ENCODE measurements at places on chromosomes 2 and 18. TPM values are rescaled to one million over a fixed set of nuclear protein-coding genes. Genes with fewer than 3 reads are reported as not detected.
A peak's percentile ranks its signal among the peaks of the same experiment; 100 is the strongest.

Gene ANKRD23
- total RNA-seq: 15.2 TPM

Gene PSTPIP2
- total RNA-seq: 7.0 TPM

Gene PJVK
- total RNA-seq: 4.7 TPM

Gene CDKL4
- total RNA-seq: not detected

Gene EPHA4
- 12.0 TPM for total RNA-seq

DNA sequence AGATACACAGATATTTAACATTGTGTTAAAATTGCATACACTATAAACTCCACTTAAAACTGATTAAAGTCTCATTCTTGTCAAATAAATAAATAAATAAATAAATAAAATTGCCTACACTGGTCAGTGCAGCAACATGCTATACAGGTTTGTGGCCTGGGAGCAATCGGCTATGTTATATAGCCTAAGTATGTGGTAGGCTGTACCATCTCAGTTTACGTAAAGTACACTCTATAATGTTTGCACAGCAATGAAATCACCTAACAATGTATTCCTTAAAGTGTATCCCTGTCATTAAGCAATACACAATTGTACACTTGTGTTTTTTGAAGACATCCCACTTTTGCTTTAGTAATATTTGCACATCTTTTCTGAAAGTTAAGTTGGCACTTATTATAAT, 337.7 kb upstream of the SETBP1 start:
- no peaks in the 10 kb centered on the region for H3K4me1 ChIP-seq
- no peak overlapping the region for H3K4me3 ChIP-seq
- no peak for DNase-seq
- no peak overlapping the region for H3K27ac ChIP-seq
- no peaks in the 10 kb centered on the region for H3K36me3 ChIP-seq

- no peaks in the 10 kb centered on the region for H3K36me3 ChIP-seq
- DNase-seq: no peak
- H3K27me3 ChIP-seq: no peaks in the 10 kb centered on the region
- H3K27ac ChIP-seq: no peak overlapping the region
- H3K4me3 ChIP-seq: no peak overlapping the region
These were observed 183.4 kb downstream of the GALR1 start for GRCh38 chr18:77433076-77433475.

GRCh38 chr2:99819766-99820165, 322.6 kb downstream of the AFF3 start:
- no peaks in the 10 kb centered on the region for H3K4me1 ChIP-seq
- no peak for DNase-seq
- no peaks in the 10 kb centered on the region for H3K36me3 ChIP-seq

DNA sequence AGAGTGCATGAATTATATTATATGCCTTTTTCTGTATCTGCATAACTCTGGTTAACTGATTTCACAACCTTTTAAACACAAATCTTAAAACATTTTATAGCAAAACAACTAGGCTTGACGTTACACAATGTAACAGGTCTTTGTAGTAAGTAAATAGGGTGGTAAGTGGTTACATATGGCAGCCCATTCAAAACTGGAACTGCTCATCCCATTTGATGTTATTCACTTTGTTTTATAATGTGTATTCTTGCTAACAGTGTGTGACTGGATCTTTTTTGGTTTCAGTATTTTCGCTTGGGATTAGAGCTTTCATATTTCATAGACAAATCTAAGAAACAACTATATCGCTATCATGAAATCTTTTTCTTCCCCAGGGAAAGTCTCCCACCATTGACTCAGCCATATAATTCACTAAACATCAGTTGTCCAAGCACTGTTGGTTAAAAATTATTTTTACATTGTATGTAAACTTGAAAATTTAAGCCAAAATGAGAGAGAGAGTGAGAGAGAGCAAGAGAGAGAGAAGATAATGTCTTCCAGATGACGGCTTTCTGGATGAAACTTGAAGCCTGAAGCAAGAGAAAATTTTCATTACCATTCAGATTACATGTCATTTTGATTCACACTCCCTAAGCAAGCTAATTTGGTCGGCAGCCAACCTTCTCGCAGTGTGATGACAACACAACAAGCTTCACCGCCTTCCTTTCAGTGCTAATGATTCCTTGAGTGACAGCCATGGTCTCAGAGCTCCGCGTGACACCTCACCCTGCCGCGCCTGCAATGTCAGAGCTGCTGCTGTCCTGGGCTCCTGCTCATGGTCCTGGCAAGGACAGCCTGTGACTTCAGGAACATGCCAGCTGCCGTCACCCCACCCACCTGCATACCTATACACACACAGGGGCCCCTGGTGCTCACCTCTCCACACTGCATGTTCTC, 946.9 kb upstream of the SOX11 start:
- no peaks in the 10 kb centered on the region for H3K27me3 ChIP-seq
- no peak overlapping the region for H3K4me3 ChIP-seq
- no peak for DNase-seq

GRCh38 chr18:26978812-26979341, 113.4 kb upstream of the AQP4 start:
- H3K27ac ChIP-seq: no peak overlapping the region
- H3K27me3 ChIP-seq: no peaks in the 10 kb centered on the region
- no peak for DNase-seq
- H3K36me3 ChIP-seq: no peaks in the 10 kb centered on the region
- no peak overlapping the region for H3K4me3 ChIP-seq
- no peaks in the 10 kb centered on the region for H3K4me1 ChIP-seq

GRCh38 chr2:41234093-41234492, 782.2 kb upstream of the SLC8A1 start:
- no peaks in the 10 kb centered on the region for H3K27me3 ChIP-seq
- no peak overlapping the region for H3K27ac ChIP-seq

- no peak overlapping the region for H3K4me3 ChIP-seq
- no peak overlapping the region for H3K27ac ChIP-seq
- no peaks in the 10 kb centered on the region for H3K27me3 ChIP-seq
These were observed 103.3 kb downstream of the MDH1 start for GRCh38 chr2:63692002-63692606.

- no peaks in the 10 kb centered on the region for H3K27me3 ChIP-seq
- no peaks in the 10 kb centered on the region for H3K36me3 ChIP-seq
- no peaks in the 10 kb centered on the region for H3K4me1 ChIP-seq
- DNase-seq: no peak
- H3K4me3 ChIP-seq: no peak overlapping the region
- H3K27ac ChIP-seq: no peak overlapping the region
These were observed 100.3 kb downstream of the COL3A1 start for GRCh38 chr2:189074506-189074905.

- no peaks in the 10 kb centered on the region for H3K27me3 ChIP-seq
- H3K27ac ChIP-seq: no peak overlapping the region
- no peak overlapping the region for H3K4me3 ChIP-seq
- DNase-seq: no peak
- no peaks in the 10 kb centered on the region for H3K36me3 ChIP-seq
- H3K4me1 ChIP-seq: no peaks in the 10 kb centered on the region
These were observed 138.3 kb downstream of the FAM124B start for GRCh38 chr2:224263571-224264043.

- H3K27ac ChIP-seq: no peak overlapping the region
- no peak overlapping the region for H3K4me3 ChIP-seq
- H3K4me1 ChIP-seq: peaks cover 8% of the 10 kb centered on the region
- no peaks in the 10 kb centered on the region for H3K36me3 ChIP-seq
These were observed 106.6 kb upstream of the ID2 start for GRCh38 chr2:8575038-8575833.

DNA sequence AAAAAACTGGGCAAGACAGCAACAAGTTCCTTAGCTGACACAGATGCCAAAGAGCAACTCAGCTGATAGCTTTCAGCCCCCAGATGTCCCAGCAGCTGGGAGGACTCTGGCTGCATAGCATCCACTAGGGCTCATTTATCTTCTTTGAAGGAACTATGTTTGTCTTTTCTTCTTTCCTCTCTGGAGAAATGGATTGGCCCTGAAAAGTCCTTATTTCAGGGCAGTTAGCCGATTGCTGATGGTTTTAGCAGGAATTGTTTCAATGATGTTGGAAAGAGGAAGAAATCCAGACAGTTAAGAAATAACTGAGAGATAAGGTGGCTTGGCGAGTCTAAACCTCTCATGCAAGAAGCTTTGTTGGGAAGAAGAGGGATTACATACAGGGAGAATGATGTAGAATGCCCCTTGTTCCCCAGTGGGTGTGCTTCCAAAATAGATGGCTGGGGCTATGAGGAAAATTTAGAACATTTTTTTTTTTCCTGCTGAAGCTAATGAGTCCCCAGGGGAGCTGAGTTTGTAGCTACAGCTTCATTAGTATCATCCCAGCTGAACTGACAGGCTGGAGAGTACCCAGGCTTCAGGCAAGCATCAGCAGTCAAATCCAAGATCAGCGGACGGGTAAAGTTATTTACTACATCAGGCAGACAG, 33.6 kb upstream of the SERPINE2 start:
- no peaks in the 10 kb centered on the region for H3K4me1 ChIP-seq
- no peaks in the 10 kb centered on the region for H3K27me3 ChIP-seq
- H3K4me3 ChIP-seq: no peak overlapping the region

DNA sequence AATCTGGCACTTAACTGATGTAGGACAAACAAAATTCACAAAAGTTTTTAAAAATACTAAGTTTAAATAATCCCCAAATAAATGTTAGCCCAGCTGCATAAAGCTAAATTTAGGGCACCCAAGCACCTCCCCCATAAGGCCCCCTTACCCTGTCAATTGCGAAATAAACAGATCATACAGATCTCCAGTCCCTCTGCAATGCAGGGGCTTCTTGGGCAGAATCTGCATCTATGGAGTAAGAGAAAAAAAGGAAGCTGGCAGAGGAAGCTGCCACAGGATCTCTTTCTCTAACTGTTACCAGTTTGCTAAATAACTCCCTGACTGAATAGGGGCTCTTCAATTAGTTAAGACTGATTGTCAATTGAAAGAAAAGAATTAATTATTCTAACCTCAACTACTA, 117.7 kb downstream of the MEMO1 start:
- DNase-seq: no peak
- H3K27ac ChIP-seq: no peak overlapping the region
- H3K27me3 ChIP-seq: no peaks in the 10 kb centered on the region
- no peaks in the 10 kb centered on the region for H3K36me3 ChIP-seq

DNA sequence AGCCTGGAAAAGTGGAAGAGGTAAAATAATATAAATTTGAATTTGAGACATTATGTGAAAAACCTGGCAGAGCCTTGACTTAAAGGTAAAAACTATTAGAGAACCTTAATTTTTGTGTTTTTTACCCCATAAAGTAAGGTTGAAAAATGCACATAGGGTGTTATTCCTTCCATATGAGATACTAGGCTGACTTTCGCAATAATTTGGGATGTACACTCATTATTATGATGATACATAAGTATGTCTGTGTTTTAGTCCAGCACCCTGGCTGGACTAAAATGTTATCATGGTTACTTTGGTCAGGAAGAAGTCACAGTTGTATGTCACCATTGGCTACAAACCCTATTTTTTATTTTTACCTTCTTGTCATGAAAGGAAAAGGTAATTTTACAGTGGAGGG, 19.8 kb downstream of the NEMP2 start:
- no peak for DNase-seq
- no peaks in the 10 kb centered on the region for H3K36me3 ChIP-seq
- no peaks in the 10 kb centered on the region for H3K27me3 ChIP-seq
- no peak overlapping the region for H3K4me3 ChIP-seq

DNA sequence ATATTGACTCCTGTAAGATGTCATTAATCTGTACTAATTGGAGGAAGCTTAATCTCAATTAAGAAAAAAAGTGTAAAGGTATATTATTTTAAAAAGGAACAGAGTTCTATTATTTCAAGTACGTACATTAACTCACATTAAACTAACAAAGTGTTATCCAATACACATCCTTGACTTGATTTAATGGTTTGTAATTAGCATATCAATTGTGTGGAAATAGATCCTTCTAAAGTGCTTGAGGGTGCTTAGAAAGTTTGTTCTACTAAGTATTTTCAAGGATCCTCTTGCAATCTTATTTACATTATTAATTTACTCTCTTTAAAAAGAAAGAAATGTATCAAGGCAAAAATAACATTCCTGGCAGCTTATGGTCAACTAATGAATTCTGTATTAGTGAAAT, 720.3 kb downstream of the KCNJ3 start:
- H3K36me3 ChIP-seq: no peaks in the 10 kb centered on the region
- H3K27ac ChIP-seq: no peak overlapping the region
- H3K4me1 ChIP-seq: no peaks in the 10 kb centered on the region
- no peaks in the 10 kb centered on the region for H3K27me3 ChIP-seq
- H3K4me3 ChIP-seq: no peak overlapping the region

- DNase-seq: no peak
- H3K36me3 ChIP-seq: no peaks in the 10 kb centered on the region
- no peaks in the 10 kb centered on the region for H3K27me3 ChIP-seq
- H3K27ac ChIP-seq: no peak overlapping the region
- H3K4me3 ChIP-seq: no peak overlapping the region
- no peaks in the 10 kb centered on the region for H3K4me1 ChIP-seq
These were observed 332.9 kb upstream of the NT5C1B start for GRCh38 chr2:18922276-18922675.

DNA sequence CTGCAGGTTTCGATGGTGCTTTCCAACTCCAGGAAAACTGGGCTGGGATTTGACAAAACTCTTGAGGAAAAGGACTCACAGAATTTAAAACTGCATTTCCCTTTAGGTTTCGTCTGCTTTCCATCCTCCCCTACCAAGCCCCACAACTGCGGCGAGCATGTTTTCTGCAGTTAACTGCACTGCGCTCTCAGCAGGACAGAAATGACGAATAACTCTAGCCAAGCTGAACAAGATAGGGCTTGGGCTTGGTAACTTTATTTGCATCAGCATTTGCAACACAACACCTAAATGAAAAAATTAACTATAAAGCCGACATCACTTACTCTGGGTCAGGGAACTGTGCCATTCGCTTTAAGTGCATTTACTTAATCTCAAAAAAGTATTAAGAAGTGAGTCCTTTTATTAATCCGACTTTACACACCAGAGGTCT, 669 bp upstream of the PIKFYVE start:
- H3K27me3 ChIP-seq: no peaks in the 10 kb centered on the region
- peak overlapping the region; percentile 92 for H3K27ac ChIP-seq
- no peaks in the 10 kb centered on the region for H3K36me3 ChIP-seq
- no peak for DNase-seq

DNA sequence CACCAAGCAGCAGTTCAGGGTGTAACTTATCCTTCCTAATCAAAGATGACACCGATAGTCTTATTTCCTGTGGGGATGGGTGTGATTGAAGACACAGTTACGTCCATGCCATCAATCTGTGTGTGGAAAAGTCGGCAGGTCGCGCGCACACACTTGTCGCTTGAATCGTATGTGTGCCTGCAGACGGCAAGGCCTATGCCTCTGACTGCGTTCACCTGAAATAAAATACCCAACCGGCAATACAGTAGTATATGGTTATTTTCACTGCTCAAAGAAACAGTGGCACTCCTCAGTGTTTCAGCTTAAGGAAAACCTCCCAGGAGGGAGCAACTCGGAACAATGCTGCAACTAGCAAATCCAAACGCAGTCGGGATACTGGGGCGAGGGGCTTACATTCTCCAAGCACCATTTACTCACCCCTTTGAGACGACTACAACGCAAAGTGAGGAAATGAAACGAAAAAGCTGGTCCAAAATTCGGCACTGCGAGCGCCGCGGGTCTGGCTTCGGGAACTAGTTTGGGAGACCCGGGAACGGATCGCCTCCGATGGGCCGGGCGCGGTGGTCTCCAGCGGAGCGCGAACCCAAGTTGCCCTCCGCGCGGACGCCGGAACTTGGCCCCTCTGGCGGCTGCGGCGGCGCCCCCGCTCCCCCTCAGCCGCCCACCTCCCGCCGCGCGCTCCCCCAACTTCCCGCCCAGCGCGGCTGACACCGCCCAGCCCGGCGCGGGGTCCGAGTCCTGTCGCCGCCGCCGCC, 675 bp downstream of the PRKD3 start:
- no peaks in the 10 kb centered on the region for H3K4me1 ChIP-seq
- peak overlapping the region; percentile 78 for H3K4me3 ChIP-seq
- H3K36me3 ChIP-seq: no peaks in the 10 kb centered on the region
- peak; percentile 46 for DNase-seq

Data from prostate gland (tissue), 2 donors.